ENCODE measurements at places on chromosomes 2 and 18.

DNA sequence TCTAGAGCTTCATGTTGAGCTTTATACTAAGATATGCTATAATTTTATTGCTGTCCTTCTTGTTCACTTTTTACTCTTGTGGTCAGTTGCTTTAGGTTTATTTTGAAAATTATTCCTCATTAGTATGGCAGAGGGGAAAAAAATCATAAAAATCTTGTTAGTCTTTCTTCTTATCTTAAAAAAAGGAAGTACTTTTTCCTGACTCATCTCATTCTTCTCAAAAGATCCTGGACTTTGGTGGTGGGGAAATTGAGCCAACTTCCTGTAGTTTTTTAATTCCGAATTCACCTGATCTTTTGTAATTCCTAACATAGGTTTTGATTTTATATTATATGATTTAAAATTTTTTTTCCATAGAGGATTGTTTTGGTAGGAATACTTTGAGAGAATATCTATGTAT lies 3.8 kb downstream of the SLC4A1AP start:
- no peak for DNase-seq

- DNase-seq: no peak
These were observed 813.1 kb upstream of the POU3F3 start for GRCh38 chr2:104040771-104041170.

DNA sequence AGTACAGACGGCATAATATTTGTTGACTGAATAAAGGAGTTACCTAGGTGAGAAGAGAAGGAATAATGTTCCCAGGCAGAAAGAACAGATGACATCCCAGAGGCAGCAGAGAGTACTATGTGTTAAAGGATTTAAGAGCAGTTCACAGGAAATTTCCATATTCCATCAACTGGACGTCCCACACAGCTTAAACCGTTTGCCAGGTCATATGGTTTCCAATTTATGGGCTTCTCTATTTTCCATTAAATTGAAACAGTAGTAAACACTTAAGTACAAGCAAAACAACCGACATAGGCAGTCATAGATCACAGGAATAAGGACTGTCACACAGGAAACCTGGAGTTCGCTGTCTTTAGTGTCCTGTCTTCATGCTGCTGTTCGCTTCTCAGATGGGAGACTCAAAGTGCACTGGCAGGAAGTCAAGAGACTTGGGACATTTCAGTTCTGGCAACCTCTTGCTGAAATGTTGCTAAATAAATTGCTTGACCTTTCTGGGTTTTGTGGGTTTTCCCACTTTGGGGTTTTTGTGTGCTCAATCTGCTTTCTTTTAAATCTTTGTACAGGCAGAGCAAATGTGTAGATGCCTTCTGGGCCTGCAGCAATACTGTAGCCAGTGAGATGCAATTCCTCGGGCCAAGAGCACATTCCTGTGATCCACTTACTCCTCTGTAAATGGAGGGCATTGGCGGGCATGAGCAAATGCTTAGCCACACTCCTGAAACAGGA lies 5.8 kb upstream of the PIEZO2 start:
- DNase-seq: no peak

- no peak for DNase-seq
These were observed 242.3 kb upstream of the NOL4 start for GRCh38 chr18:34467058-34467457.

DNA sequence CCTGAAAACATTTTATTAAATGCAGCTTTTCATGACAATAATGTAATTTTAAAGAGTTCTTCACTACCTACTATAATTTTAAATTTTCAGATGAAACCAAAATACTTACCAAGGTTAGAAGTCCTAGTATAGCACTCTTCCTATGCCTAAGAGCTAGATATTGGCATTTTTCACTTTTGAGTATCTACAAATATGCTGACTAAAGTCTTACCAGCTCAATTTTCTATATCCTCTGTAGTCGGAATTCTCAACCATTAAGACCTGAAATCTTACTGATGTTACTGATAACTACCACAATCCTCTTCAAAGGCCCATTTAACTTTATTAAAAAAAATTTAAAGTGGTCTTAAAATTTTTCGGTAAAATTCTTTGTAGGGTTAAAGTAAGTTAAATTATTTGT lies 32.0 kb downstream of the PREPL start:
- no peak for DNase-seq

GRCh38 chr18:35618696-35619095 lies 37.2 kb downstream of the GALNT1 start:
- DNase-seq: no peak

DNA sequence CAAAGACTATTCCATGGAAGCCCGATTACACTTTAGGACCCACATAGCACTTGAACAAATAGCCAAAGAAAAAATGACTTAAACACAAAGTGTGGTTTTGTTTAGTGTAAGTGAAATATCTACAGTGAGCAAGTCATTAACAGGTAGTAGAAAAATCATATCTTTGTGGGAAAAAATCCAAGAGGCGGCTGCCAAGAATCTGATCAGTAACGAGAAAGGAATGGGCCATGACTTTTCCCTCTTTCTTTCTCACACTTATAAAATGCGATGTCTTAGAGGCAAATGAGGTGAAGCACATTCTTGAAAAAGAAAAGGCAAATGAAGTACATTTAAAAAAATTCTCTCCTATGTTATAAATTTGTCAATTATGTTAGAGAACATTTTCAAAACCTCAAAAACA lies 12.9 kb upstream of the GEMIN6 start:
- no peak for DNase-seq

- no peak for DNase-seq
These were observed 10.0 kb downstream of the SUPT7L start for GRCh38 chr2:27653397-27653796.

Measured in stimulated activated CD4-positive, alpha-beta T cell treated with anti-CD3 and anti-CD28 coated beads, Interleukin-4, amount 100 ng/mL, for 1 hour (primary cell).